Fibroblast of mammary gland (primary cell): ENCODE measurements at places on chromosomes 5 and 9.

- DNase-seq = no peak
Measured at GRCh38 chr5:35183556-35183955, 46.7 kb downstream of the PRLR start.

GRCh38 chr5:139712412-139712811 lies 64.3 kb downstream of the CXXC5 start:
- DNase-seq = no peak

DNA sequence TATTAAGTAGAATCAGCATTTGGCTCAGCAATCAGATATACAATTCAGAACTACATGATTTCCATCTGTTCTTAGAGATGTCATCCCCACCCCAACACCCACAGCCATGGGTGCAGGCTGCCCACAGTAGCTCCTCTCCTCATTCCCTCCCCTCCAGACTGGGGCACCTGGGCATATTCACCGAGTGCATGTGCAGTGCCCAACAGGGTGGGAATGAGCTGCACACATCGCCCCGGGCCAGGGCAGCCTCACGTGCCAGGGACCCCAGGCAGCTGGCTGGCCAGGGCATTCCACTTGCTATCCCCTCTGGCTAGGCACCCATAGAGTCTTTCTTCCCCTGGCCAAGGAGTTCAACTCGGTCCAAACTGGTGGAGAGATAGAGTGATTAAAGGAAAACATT lies 461.9 kb upstream of the NUDT12 start:
- DNase-seq = no peak

DNA sequence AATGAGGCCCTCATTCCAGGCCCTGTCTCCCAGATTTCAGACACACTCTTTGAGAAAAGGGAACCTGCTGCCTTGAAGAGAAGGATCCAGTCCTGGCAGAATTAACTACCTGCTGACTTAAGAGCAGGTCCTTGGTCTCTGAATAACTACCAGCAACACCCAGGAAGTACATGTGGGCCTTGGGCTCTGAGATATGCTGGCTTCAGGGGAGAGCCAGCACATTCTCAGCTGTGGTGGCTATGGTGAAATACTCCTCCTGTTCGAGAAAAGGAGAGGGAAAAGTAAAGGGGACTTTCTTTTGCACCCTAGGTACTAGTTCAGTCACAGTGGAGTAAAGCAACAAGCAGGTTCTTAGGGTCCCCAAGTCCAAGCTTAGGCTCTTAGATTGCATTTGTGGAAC lies 120.0 kb downstream of the HMHB1 start:
- DNase-seq = no peak

DNA sequence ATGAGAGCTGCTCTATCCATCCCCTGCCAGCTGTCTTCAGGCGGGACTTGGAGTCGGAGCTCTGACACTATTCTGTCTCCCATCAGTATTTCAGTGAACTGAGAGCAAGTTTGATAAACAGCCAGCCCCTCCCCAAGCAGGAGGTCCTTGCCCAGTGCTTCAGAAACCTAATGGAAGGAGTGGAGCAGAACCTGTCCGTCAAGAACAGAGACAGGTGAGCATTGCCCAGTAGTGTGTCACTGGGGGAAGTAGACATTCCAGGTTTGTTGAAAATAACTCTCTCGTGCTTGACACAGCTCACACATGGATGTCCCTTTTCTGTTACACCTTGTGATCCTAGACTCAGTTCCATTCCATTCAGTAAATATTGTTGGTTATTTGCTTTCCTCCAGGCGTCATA lies 13.2 kb upstream of the TLX3 start:
- DNase-seq = no peak

GRCh38 chr5:149011728-149012127 lies 51.1 kb downstream of the SH3TC2 start:
- no peak for DNase-seq

- DNase-seq = no peak
Measured at GRCh38 chr5:38008198-38008597, 168.4 kb upstream of the GDNF start.

GRCh38 chr9:81759680-81760215 lies 70.4 kb upstream of the TLE1 start:
- DNase-seq = peak; percentile 94

- no peak for DNase-seq
Measured at GRCh38 chr5:57531333-57531732, 48.7 kb upstream of the ACTBL2 start.

DNA sequence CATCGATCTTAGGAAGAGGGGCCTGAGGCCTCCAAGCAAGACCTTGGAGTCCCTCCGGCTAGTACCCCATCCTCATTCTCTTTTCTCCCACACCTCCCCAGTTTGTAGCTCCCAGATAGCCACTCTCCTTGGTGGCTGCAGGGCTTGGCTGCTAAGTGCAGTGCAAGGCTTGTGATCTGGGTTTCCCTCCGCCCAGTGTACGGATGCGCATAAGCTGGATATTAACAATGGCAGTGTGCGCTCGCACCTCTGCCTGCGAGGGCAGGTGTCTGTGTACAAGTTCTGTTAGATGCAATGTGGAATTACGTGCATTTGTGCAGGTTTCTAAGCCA lies 71.0 kb upstream of the TBCA start:
- DNase-seq = no peak

- no peak for DNase-seq
Measured at GRCh38 chr5:174409070-174409469, 315.3 kb upstream of the MSX2 start.
